ENCODE measurements at places on chromosomes 6 and 20.

GRCh38 chr6:97195117-97195516 is 87.9 kb downstream of the MMS22L start:
- peak; percentile 75 for DNase-seq

- no peak for DNase-seq
Observed at GRCh38 chr6:63347599-63347998, 27.8 kb upstream of the LGSN start.

- DNase-seq = no peak
Observed at GRCh38 chr6:45830441-45831139, 185.1 kb downstream of the CLIC5 start.

- no peak for DNase-seq
Observed at GRCh38 chr20:58140787-58141425, 87.5 kb downstream of the ANKRD60 start.

DNA sequence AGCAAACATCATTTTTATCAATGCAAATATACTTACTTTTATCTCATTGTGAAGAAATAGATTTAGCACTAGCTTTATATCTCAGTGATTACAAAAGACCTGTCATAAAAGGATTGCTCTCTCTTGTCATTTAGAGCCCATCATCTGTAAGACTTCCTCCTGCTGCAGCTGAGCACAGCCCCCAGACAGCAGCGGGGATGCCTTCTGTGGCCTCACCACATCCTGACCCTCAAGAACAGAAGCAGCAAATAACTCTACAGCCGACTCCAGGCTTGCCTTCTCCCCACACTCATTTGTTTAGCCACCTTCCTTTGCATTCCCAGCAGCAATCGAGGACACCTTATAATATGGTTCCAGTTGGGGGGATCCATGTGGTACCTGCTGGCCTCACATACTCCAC is 127.0 kb upstream of the EDN1 start:
- no peak for DNase-seq

GRCh38 chr6:55433446-55434130 is 106.3 kb downstream of the GFRAL start:
- DNase-seq = no peak

GRCh38 chr6:4451081-4451480 is 315.7 kb upstream of the ECI2 start:
- no peak for DNase-seq

DNA sequence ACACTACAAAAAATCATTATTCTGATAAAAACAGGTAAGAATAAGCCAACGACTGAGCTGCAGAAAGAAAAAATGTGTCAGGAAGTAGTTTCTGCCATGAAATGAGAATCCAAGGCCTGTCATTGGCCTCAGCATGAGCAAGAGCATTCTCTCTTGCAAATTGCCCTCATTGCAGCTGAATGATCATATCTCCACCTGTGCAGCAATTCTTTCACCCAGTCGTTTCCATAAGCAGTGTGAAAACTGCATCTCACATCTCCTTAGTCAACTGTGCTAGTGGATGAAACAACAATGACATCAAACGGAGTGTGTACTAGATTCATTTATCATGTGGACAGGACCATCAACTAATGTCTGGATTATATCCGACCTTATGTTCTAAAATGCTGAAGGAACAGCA is 88.2 kb upstream of the STXBP5 start:
- DNase-seq = no peak

DNA sequence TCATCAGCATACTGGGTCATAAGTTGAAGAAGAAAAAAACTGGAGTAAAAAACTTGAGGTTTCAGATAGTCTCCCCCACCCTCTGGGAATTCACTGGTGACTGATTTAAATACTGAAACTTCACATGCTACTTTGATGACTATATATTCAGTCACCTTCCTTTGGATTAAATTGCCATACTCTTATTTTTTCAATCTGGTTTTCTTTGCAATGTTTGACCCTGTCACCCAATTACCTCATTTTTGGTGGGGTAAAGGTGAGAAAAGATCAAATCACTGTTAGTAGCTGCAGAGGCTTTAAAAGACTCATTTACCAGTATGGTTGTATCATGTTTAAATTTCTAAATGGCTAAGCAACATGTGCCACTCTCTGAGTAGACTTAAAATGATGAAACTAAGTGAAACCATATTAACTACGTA is 862.7 kb upstream of the FLRT3 start:
- DNase-seq = no peak

GRCh38 chr6:32113386-32114352 is 4.5 kb upstream of the TNXB start:
- DNase-seq = no peak

DNA sequence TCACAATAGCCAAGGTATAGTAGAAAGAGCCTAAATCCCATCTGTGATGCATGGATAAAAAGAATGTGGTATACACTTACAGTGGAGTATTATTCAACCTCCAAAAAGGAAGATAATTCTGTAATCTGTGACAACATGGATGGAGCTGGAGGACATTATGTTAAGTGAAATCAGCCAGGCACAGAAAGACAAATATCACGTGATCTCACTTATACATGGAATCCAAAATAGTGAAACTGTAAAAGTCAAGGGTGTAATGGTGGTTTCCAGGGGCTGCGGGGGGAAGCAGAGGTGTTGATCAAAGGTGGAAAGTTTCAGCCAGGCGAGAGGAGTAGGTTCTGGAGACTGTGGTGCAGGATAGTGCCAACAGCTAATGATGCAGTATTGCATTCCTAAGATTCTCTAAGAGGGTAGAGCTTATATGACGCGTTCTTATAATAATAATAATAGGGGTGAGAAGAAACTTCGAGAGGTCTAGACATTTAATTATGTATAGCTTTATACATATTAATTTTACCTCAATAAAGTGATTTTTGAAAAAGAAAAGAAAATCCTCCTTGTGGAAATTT is 246.1 kb downstream of the FOXA2 start:
- DNase-seq = no peak

DNA sequence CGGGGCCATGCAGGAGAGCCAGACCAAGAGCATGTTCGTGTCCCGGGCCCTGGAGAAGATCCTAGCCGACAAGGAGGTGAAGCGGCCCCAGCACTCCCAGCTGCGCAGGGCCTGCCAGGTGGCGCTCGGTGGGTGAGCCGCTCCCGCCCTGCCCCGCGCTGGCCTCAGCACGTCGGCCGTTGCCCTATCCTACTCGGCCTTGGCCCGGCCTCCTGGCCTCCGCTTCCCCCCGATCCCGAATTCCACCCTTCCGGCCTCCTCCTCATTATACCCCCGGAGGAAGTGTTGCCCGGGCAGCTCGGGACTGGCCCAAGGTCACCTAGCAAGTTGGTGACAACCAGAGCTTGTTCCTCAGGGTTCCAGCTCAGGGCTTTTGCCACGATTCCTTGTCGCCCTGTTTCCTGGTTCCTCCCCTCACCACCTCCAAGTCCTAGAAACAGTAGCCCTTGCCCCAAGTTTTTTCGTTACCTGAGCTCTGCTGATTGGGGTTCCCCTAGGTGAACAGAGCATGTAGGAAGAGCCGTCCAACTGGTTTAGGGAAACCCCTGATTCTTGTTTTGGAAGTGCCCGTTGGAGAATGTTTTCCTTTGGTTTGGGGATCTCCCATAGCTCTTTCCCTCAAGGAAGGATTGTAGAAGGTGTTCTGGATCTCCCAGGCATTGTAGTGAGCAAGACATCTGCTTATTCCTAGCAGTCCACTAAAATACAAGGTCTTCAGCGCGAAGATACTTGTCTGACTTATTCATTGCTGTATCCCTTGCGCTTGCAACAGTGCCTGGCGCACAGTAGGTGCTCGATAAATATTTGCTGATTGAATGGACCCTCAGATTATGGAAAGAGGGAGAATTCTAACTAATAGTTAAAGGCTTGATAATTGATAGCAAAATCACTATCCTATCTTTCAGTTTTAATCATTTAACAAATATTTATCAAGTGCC is 641 bp downstream of the ARFGEF2 start:
- DNase-seq = no peak

All from NCI-H1105 (cell line).